NCI-H460 (cell line): ENCODE measurements at places on chromosomes 3 and 15.

- no peak for DNase-seq
These were observed 779.9 kb downstream of the GRM7 start for GRCh38 chr3:7640787-7641186.

- DNase-seq, result no peak
These were observed 46.5 kb downstream of the CYFIP1 start for GRCh38 chr15:22933641-22934061.

- no peak for DNase-seq
These were observed 29.6 kb upstream of the ADAMTS9 start for GRCh38 chr3:64717411-64717810.

DNA sequence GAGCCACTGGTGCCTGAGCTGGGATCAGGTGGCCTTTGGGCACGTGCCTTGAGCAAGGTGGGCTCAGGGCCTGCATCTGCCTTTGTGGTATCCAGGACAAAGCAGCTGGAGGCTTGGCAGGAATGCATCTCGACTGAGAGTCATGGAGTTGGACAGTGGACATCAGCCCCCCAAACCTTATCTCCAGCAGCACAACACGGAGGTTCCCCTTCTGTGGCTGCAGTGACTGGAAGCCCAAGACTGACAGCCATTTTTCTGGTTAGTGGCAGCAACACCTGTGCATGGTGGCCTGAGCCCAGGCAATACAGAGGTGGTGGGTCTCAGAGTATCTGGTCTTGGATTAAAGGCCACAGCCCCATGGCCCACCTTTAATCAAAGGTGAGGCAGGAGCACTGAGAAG is 27.8 kb upstream of the TSEN2 start:
- DNase-seq, result no peak

DNA sequence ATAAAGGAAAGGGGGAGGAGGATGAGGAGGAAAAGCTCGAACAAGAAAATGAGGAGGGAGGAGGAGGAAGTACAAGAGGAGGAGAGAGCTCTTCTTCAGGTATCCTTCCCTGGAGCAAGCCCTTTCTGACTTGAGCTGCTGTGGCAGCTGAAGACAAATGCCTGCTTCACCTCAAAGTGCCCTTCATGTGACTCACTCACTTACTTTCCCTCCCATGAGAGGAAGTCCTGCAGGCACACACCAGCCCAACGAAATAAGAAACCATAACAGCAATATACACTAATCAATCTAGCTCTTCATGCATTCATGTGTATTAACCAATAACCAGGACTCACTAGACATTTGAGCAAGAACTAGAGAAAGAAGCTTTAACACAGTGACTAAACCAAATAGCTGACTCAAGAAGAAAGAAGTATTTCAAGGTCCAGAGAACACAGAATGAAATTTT is 251.9 kb downstream of the IGSF11 start:
- DNase-seq, result no peak

DNA sequence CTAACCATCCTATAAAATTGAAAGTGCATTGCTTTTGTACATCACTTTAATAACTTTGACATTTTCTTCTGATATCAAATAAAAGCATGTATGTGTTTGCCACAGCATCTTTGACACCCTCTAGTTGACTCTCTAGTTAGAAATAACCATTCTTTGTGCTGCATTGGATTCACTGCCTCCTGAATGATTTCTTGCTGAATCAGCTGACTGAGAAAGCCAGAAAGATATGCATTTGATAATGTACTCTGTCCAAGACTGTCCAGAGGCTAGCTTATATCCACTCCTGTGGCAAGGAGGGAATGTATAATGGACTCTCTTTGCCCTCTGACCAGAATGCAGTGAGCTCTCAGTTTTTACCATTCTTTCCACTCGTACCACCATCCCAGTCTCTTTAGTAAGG is 6.2 kb downstream of the RAB11A start:
- no peak for DNase-seq

GRCh38 chr3:173986861-173987410 is 589.4 kb downstream of the NLGN1 start:
- no peak for DNase-seq

DNA sequence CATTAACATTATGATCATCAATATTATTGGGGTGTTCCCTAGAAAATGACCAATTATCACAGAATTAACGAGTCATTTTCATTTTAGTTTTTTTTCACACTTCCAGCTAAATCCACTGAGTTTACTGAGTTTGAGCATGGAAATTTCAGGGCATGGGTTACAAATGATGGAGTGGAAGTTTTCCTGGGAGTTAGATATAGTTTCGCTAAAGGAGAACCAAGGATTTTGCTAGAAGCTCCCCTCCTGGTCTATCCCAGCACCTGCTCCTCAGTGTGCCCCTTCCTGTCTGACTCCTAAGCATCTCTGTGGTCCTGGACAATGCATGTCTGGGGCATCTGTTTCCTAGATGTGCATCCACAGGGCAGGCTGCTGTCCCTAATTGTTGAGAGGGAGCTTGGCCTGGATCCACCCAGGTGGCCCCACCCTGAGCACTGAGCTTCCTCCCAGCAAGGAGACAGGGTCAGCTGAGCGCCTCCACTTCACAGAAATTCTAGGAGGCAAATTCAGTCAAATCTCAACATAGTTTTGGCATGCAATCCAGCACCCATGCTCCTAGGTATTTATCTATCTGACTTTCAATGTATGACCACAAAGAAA is 102.3 kb upstream of the GOLGA6L6 start:
- DNase-seq, result no peak

- DNase-seq, result peak; percentile 6
These were observed 223.0 kb downstream of the NSUN3 start for GRCh38 chr3:94285872-94286271.

GRCh38 chr3:21435871-21436270 is 315.1 kb downstream of the ZNF385D start:
- DNase-seq, result no peak

- DNase-seq, result no peak
These were observed 214.5 kb downstream of the RPLP1 start for GRCh38 chr15:69666921-69667811.

DNA sequence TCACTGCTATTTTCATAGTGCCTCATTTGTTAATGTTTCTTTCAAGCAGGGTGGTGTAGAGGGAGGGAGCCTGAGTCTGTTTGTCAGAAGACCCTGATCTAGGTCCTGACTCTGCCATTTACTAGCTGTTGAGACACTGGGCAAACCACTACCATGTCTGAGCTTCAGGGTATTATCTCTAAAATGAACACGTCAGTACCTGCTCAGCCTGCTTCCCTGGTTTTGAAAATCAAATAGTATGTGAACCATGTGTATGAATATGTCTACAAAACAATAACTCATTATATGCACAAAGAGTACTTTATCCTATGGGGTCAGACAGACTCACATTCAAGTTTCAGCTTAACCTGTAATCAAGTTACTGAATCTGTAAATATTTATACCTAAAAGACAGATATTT is 25.1 kb downstream of the SYNPR start:
- DNase-seq, result no peak

- no peak for DNase-seq
These were observed 32.3 kb upstream of the AMOTL2 start for GRCh38 chr3:134406331-134407238.

GRCh38 chr15:33029109-33029652 is 165.3 kb downstream of the FMN1 start:
- no peak for DNase-seq

GRCh38 chr3:194176274-194176991 is 40.5 kb downstream of the HES1 start:
- DNase-seq, result no peak

DNA sequence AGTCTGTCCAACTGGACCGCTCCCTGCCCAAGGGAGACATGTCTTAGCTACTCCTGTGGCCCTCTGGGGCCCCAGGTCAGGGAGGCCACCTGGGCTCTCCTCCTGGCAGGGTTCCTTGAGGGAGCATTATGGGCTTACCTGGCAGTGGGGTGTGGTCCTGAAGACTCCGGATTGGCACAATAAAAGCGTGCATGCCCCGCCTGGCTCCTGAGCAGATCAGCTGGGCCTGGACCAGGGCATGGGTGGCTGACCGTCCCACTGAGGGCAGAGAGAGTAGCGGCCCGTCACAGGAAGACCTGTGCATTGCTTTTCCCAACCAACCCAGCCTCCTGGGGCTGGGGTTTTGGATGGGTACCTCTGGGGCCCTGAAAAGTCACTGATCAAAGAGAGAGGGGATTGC is 5.4 kb downstream of the ACOX2 start:
- DNase-seq, result no peak

GRCh38 chr3:31412832-31413231 is 119.9 kb upstream of the STT3B start:
- no peak for DNase-seq

DNA sequence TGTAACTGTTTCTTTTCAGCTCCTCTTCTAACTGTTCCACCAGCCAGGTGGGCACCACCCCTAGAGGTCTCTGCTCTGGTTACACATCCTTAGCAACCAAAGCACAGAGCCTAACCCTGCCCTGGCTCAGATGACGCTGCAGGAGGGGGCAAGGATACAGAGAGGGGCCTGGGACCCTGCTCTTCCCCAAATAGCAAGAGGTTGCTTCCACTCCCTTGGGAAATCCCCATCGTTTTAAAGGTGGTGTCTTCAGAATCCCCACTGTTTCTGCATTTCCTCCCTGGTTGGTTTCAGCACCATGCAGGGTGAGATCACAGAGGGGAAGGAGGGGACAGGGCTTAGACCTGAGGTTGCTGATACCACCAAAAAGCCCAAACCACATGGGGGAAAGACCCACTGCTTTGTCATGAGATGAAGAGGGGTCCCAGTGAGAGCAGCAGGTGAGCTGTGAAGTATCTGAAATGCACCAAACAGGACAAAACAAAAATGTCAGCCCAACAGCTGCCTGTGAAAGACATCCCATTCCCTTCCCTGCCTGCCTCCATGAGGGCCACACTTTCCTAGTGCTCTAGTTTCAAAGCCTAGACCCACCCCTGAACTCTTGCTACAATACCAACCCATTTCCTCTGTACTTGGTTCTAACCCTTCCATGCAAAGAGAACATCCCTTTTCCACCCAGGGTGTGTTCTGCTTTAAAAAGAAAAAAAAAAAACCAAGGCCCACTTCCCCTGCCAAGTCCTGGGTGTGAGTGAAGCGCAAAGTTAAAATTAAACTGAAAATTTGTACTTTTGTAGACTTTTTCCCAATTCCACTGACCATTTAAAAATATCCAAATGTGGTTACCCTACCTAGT is 29.0 kb downstream of the ANP32A start:
- DNase-seq, result no peak
